T-cell (primary cell): ENCODE measurements at places on chromosomes 2 and 18. TPM values are rescaled to one million over a fixed set of nuclear protein-coding genes. Genes with fewer than 3 reads are reported as not detected.

DNA sequence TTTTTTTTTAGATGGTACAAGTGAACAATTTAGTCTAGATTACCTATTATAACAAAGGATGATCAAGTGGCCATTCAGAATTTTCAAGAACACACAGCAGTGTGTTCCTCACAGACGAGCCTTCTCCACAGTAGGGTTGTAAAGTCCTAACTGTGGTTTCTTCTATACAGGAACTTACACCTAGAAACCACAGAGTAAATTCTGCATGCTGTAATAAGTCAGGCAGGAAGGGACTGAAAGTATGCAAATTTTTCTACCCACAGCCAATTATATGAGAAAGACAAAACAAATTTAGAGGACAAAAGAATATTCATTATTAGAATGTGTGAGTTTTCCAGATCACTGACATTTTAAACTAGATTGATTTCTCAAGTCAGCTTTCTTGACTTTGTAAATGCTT is 99.5 kb downstream of the RBMS1 start:
- H3K4me3 ChIP-seq: no peak overlapping the region
- H3K36me3 ChIP-seq: no peaks in the 10 kb centered on the region
- peak overlapping the region; percentile 32 for H3K27ac ChIP-seq
- peaks cover 70% of the 10 kb centered on the region for H3K4me1 ChIP-seq

DNA sequence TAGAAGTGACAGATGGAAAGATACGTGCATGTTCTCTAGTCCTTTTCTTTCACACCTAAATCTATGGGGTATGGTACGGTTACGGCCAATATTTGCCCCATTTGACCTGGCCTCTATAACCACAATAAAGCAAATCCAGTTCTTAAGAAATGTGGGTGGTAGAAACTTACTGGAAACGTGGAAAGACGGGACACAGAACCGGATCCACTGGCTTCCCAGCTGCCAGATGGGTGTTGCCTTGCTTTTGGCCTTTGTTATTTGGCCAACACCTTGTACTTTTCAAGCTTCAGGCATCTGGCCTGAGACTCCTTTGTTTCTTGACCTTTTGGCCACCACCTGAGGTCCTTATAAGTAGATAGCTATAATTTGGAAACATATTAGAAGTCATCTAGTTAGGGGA is 635.9 kb downstream of the SLC4A3 start:
- DNase-seq: no peak
- H3K27me3 ChIP-seq: no peaks in the 10 kb centered on the region
- no peak overlapping the region for H3K4me3 ChIP-seq
- H3K4me1 ChIP-seq: no peaks in the 10 kb centered on the region
- no peaks in the 10 kb centered on the region for H3K36me3 ChIP-seq

DNA sequence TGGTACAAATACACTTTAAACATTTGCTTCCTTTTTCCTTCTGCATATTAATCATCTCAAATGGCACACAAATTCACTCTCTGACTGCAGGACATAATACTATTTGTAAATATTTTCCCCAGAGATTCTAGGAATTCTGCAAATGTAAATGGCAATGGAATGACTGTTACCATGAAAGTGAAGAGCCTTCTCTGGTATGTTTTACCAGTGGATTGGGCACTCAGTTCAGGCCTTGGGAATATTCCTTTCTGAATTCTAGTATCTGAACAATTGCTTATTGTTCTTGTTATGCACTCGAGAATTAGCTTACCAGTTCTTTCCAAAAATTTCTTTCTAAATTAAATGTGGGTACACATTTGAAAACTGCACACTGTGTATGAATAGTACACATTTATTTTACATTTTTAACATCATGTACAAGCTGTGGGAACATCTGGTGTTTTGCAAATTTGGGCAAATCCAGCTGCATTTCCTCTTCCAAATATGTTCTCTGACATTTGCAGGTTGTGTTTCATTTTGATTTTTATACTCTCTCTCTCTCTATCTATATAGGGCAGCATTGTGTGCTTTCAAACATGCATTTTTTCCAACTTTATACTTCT is 289.1 kb downstream of the NBAS start:
- no peaks in the 10 kb centered on the region for H3K4me1 ChIP-seq
- no peaks in the 10 kb centered on the region for H3K27me3 ChIP-seq
- H3K36me3 ChIP-seq: peaks cover 26% of the 10 kb centered on the region
- H3K4me3 ChIP-seq: no peak overlapping the region

DNA sequence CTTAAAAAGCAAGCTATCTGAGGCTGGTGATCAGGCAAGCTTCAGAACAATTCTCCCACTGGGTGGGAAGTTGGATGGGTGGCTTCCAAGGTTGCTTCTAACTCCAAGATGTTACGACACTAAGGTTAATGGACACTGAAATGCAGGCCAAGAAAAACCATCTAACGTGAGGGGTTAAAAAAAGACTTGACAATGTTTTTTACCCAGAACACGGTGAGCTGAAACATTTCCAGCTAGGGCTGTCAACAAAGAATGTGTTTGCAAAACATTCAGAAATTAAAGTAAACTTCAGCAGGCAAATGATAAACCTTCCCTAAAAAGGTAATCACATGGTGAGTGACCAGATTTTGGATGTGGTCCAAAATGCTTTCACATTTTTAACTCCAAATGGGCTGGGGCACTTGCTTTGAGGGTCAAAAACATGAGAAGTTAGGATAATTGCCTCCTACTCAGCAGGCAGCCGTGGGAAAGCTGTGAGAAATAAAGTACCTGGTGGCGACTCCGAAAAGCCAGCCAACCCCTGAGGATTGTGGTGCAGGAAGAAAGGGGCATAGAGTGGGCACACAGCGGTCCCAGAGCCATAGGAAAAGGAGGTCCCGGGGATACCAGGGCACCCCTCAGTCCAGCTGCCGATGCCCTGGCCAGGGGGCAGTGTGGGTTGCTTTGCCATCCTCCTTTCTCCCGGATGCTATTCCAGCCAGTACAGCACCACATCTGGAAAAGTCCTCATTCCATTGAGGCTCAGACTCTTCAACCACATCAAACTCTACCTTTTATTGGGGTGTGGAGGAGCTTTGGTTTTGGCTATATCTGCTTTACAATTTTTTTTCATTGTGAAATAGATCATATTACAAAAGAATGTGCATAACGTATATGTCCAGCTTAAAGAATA is 90.0 kb upstream of the ATL2 start:
- no peak overlapping the region for H3K4me3 ChIP-seq
- H3K27ac ChIP-seq: no peak overlapping the region
- DNase-seq: no peak
- H3K4me1 ChIP-seq: no peaks in the 10 kb centered on the region

GRCh38 chr2:192117705-192118104 is 77.0 kb downstream of the TMEFF2 start:
- no peak overlapping the region for H3K27ac ChIP-seq
- no peaks in the 10 kb centered on the region for H3K4me1 ChIP-seq
- no peak for DNase-seq
- H3K27me3 ChIP-seq: no peaks in the 10 kb centered on the region

- no peaks in the 10 kb centered on the region for H3K4me1 ChIP-seq
- DNase-seq: no peak
- no peak overlapping the region for H3K27ac ChIP-seq
- H3K4me3 ChIP-seq: no peak overlapping the region
- H3K27me3 ChIP-seq: no peaks in the 10 kb centered on the region
These were observed 262.9 kb downstream of the RDH14 start for GRCh38 chr2:18297534-18298058.

DNA sequence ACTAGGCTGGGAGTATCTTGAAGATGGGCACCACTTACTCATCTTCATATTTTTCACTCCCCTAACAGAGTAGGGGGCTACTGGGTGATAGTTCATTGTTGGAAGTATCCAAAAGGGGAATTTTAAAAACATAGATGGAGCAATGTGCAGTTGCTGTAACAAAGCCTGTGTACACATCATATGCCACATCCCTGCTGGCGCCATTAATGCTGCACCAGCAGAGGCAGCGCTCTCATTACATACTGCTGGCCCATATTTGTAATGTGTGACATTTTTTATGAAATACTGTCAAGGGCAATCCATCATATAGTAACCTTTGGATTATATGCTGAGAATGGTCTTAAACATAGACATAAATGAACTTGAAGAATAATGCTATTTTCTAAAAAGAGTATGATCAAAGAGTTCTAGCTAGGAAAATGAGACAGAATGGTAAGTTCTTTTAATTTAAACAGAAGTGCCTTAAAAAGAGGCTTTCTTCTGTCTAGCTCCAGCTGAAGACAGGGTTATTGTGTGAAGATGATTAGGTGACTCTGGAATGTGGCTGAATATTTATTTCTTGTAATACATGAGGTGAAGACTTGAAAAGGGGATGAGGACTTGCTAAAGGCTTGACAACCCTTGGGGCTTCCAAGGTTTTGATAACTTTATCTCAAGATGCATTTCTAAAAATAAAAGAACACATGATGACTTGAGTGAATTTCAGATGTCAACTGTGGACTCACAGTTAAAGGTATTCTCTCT is 2.4 kb upstream of the TMEM178A start:
- DNase-seq: no peak
- H3K36me3 ChIP-seq: no peaks in the 10 kb centered on the region
- H3K4me3 ChIP-seq: no peak overlapping the region
- no peak overlapping the region for H3K27ac ChIP-seq

The UGT1A5 gene
- total RNA-seq: not detected

The KCNIP3 gene
- not detected for total RNA-seq

The UNC50 gene
- 37.1 TPM for total RNA-seq

The TDRD15 gene
- total RNA-seq: not detected
